Liver (tissue), 10 donors: ENCODE measurements at places on chromosomes 16 and 17. TPM values are rescaled to one million over a fixed set of nuclear protein-coding genes. Genes with fewer than 3 reads are reported as not detected.

- no peak for DNase-seq
These were observed 662.5 kb upstream of the SOX9 start for GRCh38 chr17:71458322-71458721.

HOXB1 gene
- not detected for total RNA-seq

KIFC3 gene
- 22.2 TPM for total RNA-seq

- DNase-seq = no peak
These were observed 190.2 kb upstream of the MPHOSPH6 start for GRCh38 chr16:82360024-82360783.

- DNase-seq = no peak
These were observed 199.3 kb downstream of the CDH8 start for GRCh38 chr16:61836804-61837393.

DNA sequence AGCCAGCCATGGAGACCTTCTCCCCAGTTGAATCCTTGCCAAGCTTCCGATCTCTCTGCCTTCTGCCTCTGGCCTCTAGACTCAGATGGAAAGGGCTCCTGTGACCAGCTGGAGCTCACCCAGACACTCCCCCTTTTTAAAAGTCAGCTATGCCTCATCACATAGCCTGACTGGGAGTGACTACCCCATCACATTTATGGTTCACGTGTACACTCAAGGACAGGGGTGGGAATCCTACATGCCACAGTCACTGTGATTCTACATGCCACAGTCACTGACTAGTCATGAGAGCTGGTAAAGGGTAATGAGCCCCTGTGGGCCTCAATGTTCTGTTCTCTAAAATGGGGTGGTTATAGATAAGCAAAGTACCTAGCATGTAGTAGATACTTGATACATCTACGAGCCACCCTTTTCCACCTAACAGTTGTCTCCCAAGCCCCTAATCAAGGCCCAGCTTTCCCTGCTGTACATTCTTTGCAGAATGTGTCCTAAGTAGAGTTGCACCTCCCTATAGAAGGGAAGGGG, 85.1 kb downstream of the RGS9 start:
- no peak for DNase-seq

GRCh38 chr17:48071654-48072053, 23.5 kb downstream of the NFE2L1 start:
- no peak for DNase-seq

GRCh38 chr16:73433731-73434307, 385.9 kb upstream of the ZFHX3 start:
- DNase-seq = no peak

RAB26 gene
- total RNA-seq = 1.9 TPM

CCT6B gene
- total RNA-seq = 1.9 TPM

KCNH6 gene
- total RNA-seq = not detected

DNA sequence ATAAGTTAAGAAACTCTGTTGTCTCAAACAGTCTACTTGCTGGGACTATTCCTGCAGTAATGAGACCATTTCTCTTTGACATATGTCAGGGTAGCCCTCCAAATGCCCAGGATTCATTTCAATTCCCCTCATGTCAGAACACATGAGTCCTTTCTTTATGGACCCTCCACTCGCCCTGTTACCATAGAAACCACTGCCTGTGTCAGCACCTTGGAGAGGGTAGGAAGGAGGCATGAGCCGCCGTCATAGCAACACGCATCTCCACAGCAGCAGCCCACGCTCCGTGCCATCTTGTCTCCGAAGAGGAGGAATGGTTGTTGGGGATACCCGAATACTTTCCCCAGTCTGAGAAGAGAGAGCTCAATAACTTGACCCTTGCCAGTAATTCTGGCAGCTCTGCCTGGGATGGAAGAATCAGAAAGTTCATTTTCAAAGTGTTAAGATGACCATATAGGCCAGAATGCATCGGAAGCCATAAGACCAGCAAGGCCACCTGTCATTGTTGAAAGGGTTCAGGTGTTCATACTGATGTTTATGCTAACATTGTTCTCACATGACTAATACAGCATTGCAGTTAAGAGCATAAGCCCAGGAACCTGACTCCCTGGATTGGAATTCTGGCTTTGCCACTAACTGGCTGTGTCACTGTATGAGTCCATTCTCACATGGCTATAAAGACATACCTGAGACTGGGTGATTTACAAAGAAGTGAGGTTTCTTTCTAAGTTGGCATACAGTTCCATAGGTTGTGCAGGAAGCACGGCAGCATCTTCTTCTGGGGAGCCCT, 141.3 kb downstream of the ABCC12 start:
- DNase-seq = no peak

GRCh38 chr16:61926766-61927165, 109.5 kb downstream of the CDH8 start:
- no peak for DNase-seq

DNA sequence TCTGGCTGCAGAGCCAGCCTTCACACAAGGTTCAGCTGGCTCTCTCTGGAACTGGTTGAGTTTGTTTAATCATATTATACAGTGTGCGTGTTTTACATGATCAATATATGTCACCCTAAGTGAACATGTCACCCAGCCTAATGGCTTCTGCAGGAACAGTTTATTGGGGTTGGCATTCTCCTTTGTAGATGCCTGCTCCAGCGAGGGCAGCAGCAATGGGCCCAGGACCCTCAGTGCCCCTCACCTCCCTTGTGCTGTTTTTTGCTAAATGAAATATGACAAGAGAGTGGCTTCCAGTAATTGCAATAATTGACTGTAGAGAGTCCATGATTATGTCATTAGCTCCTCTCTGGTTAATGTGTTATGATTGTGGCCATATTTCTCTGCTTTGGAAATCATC, 387.2 kb downstream of the TMEM114 start:
- DNase-seq = no peak

DNA sequence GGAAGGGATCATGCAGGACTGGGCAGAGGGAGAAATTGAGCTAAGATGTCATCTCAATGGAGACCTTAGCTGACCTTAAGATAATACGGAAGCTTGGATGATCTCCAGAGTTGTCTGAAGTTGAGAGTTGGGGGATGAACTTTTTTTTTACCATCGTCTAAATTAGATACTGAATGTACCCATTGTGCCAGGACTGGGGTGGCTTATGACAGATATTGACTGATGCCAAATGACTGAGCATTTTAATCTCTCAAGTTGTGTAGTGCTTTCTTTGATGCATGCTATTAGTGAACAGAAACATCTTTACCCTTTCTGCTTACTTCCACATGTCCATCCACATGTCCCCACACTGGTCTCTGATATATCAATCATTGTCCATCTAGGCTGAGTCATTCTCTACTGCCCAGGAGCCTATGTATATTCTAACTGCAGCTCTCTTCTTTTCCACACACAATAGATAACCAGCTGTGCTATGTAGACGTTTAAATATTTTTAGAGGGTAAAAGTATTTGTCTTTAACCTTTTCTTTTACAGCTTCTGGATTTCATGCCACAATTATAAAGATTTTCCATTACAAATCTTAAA, 60.2 kb upstream of the ZKSCAN2 start:
- DNase-seq = no peak

DNA sequence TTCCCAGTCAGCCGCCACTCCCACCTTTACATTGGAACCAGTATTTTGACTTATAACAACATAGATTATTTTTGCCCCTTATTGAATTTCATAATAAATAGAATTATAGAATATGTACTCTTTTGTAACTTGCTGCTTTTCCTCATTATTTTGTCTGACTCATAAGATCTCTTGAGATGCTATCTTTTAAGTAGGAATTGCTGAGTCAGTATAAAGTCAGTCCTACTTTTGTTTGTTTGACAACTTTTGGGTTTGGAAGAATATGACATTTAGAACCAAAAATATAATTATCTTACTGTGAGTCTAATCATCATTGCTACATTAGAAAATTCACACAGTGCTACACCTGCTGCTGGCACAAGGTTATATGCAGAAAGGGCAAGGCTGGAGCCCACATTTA, 69.7 kb downstream of the STXBP4 start:
- no peak for DNase-seq
